Stimulated activated CD4-positive, alpha-beta T cell treated with anti-CD3 and anti-CD28 coated beads, Interleukin-12 subunit alpha, Interleukin-12 subunit beta, amount 100 ng/mL, for 24 hours (primary cell): ENCODE measurements at places on chromosomes 4 and X.

- no peak for DNase-seq
Observed at GRCh38 chr4:164955107-164955805, 22.2 kb downstream of the TRIM61 start.

- DNase-seq = no peak
Observed at GRCh38 chr4:99852199-99852749, 35.6 kb downstream of the DAPP1 start.

DNA sequence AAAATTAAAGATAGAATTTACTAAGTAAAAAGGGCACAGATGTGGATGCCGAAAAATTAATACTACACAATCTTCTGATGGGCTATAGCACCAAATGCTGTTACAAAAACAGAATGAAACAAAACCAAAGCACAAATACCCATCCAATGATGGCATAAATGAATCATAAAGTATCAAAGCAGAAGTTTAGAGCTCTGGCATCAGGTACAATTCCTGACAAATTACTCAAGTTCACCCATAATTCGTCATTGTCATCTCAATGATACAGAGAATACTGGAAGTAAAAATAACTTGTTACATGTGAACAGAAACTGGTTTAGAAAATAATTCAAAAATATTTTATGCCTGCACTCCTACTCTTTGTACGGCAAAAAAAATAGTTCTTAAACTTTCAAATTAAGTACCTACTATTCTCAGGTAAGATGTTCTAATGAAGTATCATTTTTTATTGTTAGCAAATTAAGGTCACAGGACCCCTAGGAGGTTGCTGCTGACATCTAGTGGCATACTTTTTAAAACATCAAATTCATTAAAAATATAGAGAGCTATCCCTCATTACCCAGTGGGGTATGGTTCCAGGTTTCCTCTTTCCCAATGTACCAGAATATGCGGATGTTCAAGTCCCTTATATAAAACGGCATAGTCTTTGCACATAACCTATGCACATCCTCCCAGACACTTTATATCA, 126.1 kb downstream of the INPP4B start:
- DNase-seq = no peak

DNA sequence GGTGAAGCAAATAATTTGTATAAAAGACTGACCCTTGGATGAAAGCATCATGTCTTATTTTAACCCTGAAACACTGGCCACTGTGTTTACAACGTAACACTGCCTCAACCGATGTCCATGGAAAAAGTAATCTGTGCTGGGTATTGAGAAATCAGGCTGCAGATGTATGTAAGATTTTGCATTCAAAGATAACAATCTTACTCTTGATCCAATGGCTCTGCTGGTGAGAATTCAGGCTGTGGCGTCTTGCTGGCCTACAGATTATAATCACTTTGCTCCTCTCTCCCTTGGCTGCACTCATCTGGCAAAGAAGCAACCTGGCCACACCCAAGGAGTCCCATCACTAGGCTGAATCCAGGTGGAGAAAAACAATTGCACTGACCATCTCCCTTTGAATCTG, 7.5 kb downstream of the ADGRA3 start:
- no peak for DNase-seq

- no peak for DNase-seq
Observed at GRCh38 chrX:117711782-117712181, 404.8 kb downstream of the KLHL13 start.

GRCh38 chr4:113823291-113823659, 61.7 kb upstream of the CAMK2D start:
- DNase-seq = peak; percentile 3

GRCh38 chrX:130775849-130776248, 127.2 kb downstream of the ENOX2 start:
- no peak for DNase-seq
